ENCODE measurements at places on chromosomes 12 and 14.

GRCh38 chr14:75005357-75005756 lies 2.6 kb downstream of the EIF2B2 start:
- DNase-seq = no peak

DNA sequence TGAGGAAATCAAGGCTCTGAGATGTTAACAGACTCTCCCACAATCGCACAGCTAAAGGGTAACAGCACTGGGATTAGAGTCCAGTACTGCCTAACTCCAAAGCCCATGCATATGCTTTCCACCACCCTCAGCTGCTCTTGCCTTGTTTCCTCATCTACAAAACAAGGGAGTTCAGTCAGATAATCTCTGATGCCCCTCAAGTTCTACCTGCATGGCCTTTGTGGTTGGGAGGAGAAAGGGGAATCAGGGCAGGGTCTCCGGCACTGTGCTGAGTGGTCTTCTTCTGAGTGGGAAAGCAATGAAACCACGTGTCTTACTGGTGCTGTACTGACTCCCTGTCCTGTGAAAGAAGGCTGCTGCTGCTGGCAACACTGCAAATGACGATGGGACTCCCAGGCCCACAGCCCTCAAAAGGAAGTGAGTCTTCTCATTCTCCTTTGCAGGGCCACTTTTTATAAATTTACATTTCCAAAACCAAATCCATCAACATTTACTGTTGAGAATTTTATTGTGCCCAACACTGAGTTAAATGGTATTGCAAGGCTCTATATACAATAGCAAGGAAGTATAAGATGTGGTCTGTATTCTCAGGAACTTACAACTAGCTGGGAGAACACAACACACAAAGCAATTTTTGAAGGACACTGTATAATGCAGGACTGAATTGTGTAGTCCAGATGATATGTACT lies 19.7 kb upstream of the DUSP16 start:
- DNase-seq = no peak

DNA sequence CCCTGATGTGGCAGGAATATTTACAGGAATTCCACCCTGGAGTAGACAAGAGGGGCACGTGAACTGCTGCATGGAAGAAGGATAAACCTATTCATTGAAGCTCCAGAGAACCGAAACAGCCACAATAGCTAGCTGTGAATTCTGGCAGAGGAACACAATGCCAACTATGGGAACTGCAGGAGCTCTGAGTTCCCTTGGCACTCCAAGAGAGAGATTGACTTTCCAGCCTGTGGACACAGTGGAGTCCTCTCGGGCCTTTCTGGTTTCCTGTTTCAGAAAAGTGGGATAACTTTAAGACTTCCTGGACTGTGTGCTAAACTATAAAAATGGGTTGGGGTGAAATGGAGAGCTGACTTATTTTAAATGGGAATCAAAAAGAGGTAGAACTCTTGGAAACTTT lies 11.9 kb downstream of the CACNA2D4 start:
- DNase-seq = no peak

GRCh38 chr14:67487937-67488893 lies at the start of gene TMEM229B:
Gene TMEM229B (minus strand): TSS chr14:67488721. CDS start chr14:67473923, 14,798 bp downstream.
- peak; percentile 57 for DNase-seq

DNA sequence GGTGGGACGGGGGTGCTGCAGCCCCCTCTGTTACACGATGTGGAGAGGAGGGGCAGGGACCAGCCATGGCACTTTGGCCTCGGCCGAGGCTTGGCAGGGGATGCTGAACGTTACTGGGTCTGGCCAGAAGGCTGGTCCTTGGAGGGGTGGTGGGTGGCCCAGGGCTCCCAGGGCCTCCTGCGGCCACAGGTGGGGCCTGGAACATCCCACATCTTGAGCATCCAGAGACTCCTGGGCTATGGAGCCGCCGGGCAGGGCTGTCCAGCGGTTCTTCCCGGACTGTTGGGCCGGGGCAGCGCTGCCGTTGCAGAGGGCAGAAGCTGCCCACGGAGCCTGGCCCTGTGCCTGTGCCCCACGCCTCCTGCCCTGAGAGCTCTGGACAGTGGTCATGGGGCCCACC lies 15.9 kb downstream of the KIF26A start:
- no peak for DNase-seq

DNA sequence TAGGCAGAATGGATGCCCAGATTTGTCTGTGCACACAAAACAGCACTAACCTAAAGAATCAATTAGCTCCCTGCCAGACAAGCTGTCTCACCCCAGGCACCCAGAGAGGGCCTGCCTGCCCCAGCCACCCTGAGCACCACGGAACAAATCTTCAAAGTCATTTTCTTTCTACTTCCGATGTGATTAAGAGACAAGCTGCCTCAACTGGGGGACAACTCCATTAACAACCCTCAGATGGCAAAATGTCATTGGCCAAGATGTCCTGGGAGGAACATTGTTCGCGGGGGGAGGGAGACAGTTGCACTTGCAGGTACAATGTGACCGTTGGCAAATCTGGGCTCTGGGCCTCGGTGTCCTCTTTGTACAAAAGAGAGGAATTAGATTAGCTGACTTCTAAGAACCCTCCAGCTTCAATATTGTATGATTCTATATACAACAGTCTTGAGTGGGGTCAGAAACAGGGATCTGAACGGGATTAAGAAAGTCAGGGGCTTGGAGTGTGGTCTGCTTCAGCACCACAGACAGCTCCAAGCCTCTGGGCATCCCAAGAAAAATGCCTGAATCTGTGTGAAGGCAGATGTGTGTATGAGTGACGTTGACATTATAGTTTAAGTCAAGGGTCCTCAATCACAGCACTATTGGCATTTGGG lies 42.8 kb upstream of the CMKLR1 start:
- no peak for DNase-seq

DNA sequence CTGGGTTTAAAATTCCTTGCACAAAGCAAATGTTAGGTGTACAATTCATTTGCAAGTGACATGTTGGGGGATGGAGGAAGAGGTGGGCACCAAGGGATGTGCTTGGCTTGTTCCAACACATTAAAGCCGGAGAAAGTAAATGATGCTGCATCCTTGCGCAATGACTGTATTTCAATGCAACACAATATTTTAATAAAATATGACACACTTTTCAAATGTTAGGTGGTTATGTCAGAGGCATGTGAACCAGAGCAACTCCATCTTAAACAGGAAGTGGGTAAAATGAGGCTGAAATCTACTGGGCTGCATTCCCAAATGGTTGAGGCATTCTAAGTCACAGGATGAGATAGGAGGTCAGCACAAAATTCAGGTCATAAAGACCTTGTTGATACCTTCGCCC lies 53.6 kb upstream of the ARHGAP5 start:
- DNase-seq = no peak

DNA sequence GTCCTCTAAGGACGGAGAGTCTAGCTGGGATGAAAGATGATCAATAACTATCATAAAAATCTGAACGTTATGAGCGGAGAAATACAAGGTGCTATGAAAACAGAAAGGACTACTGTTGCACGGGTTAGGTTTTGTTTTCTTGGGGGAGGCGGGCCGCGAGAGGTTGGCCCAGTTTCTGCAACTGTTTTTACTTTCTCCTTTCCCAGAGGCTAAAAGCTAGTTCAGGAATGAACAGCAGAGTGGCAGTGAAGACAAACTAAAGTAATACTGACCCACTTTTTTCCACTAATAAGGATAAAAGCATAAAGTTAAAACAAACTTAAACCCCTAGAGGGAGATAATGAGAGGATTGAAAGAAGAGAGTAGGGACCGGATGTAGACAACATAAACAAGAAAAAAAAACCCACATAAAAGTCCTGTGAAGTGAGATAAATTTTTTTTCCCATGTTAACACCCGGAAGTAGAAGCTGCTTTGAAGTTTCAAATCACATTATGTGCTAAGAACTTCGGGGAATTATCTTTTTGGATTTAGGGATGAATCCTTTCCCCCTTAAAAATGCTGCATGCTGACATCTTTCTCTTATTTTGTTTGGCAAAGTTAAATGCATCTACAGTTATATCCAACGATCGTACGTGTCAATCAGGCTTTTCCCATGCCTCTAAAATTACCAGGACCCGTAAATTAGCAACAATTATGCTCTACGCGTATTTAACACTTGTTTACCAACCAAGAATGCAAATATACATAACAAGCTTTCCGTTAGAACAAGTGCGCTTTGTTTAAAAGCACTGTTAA lies 1.0 kb upstream of the CDK17 start:
- no peak for DNase-seq

DNA sequence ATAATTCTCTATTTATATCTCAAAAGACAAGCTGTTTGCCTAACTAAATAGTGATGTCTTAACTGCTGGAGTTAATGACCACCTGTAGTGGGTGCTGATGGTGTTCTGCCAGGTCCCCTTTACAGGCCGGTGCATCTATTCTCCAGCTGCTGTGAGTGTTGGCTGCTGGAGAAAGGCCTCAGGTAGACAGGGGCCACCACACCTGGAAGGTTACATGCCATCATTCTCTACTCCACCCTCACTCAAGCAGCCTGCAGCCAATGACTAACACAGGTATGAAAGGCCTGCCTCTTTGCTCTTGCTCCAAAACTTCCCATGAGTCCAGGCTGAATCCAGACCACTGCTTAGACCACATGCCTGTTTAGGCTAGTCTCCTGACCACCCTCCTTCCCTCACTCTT lies 73.9 kb downstream of the RPS6KA5 start:
- DNase-seq = no peak

GRCh38 chr14:21322716-21323115 lies 42.8 kb downstream of the RPGRIP1 start:
- no peak for DNase-seq

- no peak for DNase-seq
These were observed 7.6 kb upstream of the LRTM2 start for GRCh38 chr12:1812650-1813302.

DNA sequence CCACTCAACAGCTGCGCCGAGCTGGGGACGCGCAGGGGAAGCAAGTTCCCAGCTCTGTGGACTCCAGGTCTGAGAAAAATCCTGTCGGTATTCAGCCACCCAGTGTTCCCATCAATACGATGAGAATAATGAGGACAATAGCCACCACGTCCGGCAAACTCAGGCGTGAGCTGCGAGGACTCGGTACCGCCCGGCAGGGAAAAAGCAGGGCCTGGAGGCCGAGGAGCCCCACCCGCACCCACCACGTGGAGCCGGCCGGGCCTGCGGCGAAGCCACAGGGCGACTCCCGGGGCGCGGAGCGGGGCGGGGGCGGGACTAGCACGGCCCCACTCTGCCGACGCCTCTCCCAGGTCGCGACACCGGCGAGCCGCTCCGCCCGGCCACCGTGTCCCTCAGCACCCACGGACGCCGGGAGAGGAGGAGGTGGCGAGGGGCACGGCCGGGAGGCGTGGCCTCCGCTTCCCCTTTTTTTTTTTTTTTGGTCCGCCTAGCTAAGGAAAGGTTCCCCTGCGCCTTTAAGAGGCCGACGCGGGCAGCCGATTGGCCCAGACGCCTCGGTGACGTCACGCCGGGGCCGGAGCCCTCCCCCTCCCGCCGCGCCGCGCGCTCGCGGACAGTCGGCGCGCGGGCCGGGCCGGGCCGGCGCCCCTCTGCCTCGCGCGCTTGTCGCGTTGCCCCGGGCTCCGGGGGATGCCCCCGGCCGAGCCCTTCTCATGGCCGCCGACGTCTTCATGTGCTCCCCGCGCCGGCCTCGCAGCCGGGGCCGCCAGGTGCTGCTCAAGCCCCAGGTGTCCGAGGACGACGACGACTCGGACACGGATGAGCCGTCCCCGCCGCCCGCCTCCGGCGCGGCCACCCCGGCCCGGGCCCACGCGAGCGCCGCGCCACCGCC lies at the start of gene MLXIP:
MLXIP (plus strand) TSS at position 616 of the 892 bp plus-strand sequence; CDS start at position 714, 98 bp downstream.
- DNase-seq = peak; percentile 83

DNA sequence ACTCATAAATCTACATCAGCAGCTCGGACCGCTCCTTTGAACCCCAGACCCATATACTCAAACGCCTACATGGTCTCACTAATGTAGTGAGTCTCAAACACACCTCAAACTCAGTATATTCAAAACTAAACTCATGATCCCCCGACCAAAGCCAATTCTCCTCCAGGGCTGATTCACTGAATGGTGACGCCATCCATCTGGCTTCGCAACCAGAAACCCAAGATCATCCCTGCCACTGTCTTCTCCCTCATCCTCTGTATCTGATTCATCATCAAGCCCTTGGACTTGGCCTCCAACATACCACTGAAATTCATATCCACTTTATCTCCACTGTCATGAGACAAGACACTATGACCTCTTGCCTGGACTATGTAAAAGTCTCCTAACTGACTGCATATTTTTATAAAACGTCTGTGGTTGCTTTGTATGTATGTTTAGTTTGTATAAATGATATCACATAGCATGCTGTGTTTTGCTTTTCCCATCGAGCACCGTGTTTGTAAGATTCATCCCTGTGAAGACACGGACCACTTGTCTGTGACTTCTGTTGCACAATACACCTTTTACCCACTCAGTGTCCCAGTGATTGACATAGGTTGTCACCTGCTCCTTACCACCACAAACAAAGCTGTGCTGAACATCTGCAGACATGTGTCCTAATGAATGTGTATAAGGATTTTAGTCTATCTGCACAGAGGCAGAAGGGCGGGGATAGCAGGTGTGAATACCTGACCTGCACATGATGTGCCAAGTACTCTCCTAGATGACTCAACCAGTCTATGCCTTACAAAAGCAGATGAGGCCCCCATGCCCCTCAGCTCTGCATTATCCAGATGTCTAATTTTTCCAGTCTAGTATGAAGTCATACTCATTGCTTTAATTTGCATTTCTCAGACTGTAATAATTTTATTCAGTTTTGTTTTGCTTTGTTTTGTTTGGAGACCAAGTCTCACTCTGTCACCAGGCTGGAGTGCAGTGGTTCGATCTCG lies 76.9 kb downstream of the VWF start:
- DNase-seq = no peak

DNA sequence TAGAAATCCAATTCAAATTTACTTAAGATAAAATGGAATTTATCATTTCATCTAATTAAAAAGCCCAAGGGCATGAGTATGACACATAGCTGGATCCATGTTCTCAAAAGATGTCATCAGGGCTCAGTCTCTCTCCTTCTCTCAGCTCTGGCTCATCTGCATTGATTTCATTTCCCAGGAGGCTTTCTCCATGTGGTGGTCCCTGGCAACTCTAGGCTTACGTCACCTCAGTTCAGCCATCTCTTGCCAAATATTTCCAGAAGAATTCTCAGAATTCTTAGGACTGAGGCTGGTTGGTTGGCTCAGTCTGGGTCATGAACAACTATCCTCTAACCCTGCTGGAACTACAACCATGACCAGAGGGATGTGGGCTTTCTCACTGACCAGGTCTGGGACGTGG lies 65.3 kb downstream of the FOS start:
- DNase-seq = no peak

DNA sequence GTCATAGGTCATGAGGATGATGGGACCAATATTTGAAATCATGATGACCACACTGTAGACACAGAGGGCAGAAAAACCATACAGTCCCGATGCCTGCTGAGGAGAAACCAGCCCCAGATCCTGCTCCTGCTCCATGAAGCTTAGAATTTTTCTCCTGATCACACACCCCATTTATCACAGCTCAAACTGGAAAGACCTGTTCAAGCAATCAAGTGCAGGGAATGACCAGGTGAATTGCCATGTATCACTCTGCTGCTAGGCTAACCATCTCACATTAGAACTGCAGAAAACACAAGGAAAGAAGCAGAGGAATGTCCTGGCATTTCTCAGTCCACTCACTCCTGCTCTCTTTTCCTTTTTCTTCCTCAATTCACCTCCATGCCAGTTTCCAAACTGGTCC lies 18.1 kb downstream of the MANSC1 start:
- DNase-seq = no peak

- no peak for DNase-seq
These were observed 176.6 kb downstream of the KTN1 start for GRCh38 chr14:55756557-55756956.
